Nucleus accumbens (tissue), 56 donors: ENCODE measurements at places on chromosomes 5 and 9.

GRCh38 chr5:151663617-151664293 is 23.0 kb downstream of the SPARC start:
- DNase-seq = peak; percentile 25

GRCh38 chr5:63053019-63053638 is 474.5 kb downstream of the LRRC70 start:
- DNase-seq = no peak

- DNase-seq = no peak
Measured at GRCh38 chr5:102922799-102923477, 167.8 kb downstream of the PAM start.

DNA sequence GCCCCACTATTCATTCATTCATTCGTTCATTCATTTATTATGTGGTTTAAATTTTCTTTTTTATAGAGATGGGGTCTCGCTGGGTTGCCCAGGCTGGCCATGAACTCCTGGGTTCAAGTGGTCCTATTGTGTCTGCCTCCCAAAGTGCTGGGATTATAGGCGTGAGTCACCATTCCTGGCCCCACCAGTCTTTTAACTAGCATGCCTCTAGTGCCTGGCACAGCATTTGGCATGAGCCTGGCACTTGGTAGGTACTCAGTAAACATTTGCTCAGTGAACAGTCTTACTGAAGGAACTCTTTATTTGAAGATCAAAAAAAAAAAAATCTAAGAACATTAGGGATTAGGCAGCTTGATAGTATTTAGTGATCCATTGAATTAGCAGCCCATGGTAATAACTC is 98.1 kb downstream of the KDM4C start:
- no peak for DNase-seq

DNA sequence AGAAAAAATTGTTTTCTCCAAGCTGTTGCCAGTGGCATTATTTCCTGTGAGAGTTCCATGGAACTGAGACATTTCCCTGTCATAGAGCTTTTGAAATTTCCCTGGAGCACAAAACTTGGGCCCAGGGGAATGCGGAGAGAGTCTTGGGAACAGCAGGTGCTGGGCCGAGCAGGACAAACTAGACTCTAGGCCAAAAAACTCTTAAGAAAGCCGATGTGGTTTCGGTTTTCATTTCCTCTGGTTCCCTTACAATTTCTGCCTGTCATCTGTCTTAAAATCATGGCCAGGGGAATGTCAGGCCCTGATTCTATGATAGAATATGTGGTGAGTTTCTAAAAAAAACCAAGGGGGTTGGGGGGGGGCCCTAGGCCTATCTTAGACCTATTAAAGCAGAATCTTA is 4.6 kb downstream of the SLC35A4 start:
- no peak for DNase-seq

DNA sequence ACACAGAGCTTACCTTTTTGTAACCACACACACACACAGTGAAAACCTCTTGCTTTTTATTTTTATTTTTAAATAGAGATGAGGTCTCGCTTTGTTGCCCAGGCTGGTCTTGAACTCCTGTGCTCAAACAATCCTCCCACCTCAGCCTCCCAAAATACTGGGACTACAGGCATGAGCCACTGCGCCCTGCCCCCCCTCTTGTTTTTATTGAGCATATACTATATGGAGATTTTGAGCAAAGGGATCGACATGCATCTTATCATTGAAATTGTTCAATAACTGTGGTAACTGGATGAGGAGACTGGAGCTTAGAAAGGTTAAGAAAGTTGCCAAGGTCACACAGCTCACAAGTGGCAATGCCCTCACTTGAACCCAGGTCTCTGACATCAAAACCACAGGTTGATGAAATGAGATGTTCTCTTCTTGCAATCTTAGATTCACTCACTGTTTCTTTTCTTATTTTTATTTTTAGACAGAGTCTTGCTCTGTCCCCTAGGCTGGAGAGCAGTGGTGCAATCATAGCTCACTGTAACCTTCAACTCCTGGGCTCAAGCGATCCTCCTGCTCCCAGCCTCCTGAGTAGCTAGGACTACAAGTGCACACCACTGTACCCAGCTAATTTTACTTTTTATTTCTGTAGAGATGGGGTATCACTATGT is 26.8 kb upstream of the STXBP1 start:
- no peak for DNase-seq

- DNase-seq = no peak
Measured at GRCh38 chr5:72487177-72487576, 20.0 kb downstream of the ZNF366 start.

DNA sequence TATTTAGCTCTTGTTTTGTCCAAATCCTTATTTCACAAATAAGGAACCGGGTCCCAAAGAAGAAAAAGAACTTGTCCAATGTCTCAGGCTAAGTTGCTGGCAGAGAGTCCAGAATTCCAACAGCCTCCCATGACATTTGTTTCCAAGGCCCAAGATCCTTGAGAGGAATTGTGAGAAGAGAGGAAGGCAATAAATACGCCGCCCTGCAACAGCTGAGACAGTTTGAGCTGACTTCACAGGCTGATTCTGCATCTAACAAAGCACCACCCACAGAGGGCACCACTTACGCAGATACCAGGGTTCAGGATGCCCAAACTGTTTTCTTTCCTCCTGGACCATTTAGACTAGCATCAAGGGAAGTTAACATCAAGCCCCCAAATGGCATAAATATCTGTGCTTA is 211.3 kb downstream of the FAM114A2 start:
- no peak for DNase-seq

DNA sequence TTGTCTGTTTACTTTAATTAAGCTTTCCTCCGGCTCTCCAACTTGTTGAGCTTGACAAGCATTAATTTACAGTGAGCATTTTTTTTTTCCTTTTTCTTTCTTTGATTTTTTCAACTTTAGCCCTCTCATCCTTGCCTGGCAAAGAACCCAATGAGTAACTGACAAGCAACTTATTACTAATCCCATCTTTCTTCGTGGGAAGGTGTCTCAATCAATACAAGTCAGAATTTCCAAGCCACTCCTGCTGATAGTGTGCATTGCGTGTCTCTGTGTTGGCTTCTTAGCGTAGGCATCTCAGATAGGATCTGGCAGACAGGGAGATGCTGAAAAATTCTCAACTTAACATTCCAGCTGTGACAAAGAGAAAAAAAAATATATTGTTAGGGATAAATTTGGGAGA is 527.7 kb upstream of the WWC1 start:
- DNase-seq = peak; percentile 36
